ENCODE measurements at places on chromosomes 5 and 9. TPM values are rescaled to one million over a fixed set of nuclear protein-coding genes. Genes with fewer than 3 reads are reported as not detected.

The RAD17 gene
- 15.7 TPM for total RNA-seq

- H3K27ac ChIP-seq, result no peak overlapping the region
- H3K27me3 ChIP-seq, result no peaks in the 10 kb centered on the region
- no peak overlapping the region for H3K4me3 ChIP-seq
- H3K4me1 ChIP-seq, result no peaks in the 10 kb centered on the region
Measured at GRCh38 chr5:111680737-111681413, 76.1 kb downstream of the NREP start.

DNA sequence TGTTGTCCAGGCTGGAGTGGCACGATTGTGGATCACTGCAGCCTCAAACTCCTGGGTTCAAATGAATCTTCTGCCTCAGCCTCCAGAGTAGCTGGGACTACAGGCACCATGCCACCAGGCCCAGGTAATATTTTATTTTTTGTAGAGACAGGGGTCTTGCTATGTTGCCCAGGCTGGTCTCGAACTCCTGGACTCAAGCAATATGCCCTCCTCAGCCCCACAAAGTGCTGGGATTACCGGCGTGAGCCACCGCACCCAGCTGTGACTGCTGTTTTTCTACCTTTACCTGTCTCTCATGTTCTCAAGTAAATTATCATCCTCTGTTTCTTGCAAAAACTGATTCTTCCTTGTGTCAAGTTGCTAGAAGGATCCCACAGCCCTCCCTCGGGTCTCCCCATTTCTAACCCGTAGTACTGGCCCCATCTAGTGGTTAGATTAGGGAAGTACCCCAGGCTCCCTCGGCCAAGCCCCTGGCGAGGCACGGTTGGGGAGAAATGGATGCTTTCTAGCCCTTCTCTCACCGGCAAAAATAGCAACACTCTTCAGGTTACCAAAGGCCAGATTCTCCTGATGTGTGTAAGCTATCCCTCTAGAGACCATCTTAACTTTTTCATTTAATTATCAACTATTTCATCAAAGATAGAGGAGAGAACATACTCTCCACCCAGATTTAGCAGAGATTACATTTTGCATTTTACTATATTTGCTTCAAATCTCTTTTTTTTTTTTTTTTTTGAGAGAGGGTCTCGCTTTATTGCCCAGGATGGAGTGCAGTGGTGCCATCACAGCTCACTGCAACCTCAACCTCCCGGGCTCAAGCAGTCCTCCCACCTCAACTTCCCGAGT lies 19.2 kb upstream of the TOR1B start:
- no peak overlapping the region for H3K4me3 ChIP-seq
- DNase-seq, result peak; percentile 60
- H3K27me3 ChIP-seq, result peaks cover 2% of the 10 kb centered on the region
- H3K27ac ChIP-seq, result no peak overlapping the region
- no peaks in the 10 kb centered on the region for H3K36me3 ChIP-seq

The PCDHGB6 gene
- total RNA-seq, result not detected

DNA sequence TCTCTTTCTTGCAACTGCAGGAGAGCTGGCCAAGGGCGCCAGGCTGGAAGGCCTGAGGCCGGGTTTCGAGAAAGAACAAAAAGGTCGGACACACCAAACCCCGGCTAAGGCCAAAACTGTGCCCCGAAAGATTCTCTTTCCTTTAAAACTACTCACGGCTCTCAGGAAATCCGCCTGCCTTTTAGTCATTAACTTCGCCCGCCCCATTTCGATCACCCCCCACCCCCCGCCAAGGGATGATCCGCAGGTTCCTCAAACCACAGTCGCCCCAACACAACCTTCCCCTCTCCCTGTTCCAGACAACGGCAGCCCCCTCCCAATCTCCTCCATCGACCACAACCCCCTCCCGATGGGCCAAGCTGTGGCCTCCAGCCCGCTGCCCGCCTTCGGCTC lies 536 bp downstream of the FEM1C start:
- no peaks in the 10 kb centered on the region for H3K27me3 ChIP-seq
- peak overlapping the region; percentile 78 for H3K27ac ChIP-seq
- peak; percentile 36 for DNase-seq
- H3K36me3 ChIP-seq, result peaks cover 13% of the 10 kb centered on the region
- H3K4me3 ChIP-seq, result peak overlapping the region; percentile 76
- peaks cover 16% of the 10 kb centered on the region for H3K4me1 ChIP-seq
